Hepatocyte (in vitro differentiated cells): ENCODE measurements at places on chromosomes 7 and 10. TPM values are rescaled to one million over a fixed set of nuclear protein-coding genes. Genes with fewer than 3 reads are reported as not detected.

DEPP1 gene
- total RNA-seq = 24.0 and 30.6 TPM in 2 replicates

GRCh38 chr10:106705681-106706100 is 458.8 kb downstream of the SORCS1 start:
- peak; percentile 88 for DNase-seq

GRCh38 chr10:77334501-77334900 is 303.1 kb downstream of the KCNMA1 start:
- DNase-seq = no peak

DNA sequence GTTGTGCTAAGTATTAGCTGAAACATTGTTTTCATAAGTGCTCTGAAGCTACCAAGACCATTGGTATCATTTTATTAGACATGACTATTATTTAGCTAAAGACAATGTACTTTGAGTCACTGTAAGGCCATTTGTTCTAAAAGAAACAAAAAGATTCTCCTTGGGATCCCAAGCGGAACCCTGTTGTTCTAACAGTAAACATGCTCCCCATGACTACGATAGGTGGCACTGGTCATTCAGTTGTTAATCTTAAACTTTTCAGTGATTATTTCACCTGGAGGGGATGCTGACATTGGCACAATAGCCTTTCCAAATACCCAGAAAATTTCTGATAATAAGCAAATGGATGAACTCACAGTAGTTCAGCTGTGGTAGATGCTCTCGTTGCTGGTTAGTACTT is 715.0 kb downstream of the AUTS2 start:
- no peak for DNase-seq

STEAP1 gene
- 13.6 and 16.7 TPM in 2 replicates for total RNA-seq
